ENCODE measurements at places on chromosomes 1 and 21. TPM values are rescaled to one million over a fixed set of nuclear protein-coding genes. Genes with fewer than 3 reads are reported as not detected.

- peak; percentile 68 for DNase-seq
Measured at GRCh38 chr1:109579491-109579890, 31.1 kb downstream of the GNAI3 start.

The MYOG gene
- 0.03 TPM for polyA plus RNA-seq

DNA sequence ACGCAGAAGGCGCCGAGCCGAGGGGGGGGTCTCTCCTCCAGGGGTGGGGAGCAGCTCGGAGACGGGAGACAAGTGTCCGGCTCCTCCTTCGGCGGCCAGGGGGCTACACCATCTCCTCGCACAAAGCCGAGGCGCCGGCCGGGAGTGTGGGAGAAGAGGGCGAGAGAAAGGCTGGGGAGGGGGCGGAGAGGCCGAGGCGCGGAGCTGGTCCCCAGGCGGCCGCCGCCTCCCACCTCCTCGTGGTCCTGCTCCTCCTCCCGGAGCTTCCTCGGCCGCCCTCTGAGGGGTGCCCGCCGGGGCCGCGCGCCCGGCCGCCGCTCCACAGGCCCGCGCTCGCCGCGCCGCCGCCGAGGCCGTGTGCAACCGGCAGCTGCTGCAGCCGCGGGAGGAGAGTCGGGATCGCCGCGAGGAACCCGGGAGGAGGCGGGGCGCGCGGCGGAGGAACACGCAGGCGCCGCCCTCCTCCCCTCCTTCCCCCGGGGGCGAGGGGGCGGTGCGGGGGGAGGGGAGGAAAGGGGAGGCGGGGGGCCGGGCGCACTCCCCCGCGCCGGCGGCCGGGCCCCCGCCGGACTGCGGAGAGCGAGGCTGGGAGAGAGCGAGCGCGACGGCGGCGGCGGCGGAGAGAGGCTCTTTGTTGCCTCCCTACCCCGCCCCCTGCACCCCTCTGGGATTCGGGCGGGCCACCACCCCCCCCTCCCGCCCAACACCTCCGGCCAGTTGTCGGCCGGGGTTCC is at the start of gene ENAH:
ENAH (minus strand) TSS at position 395 of the 734 bp plus-strand sequence. CDS start 433 bp downstream, outside the sequence.
- DNase-seq = peak; percentile 80

GRCh38 chr21:45848331-45848730 is 133.2 kb upstream of the COL6A1 start:
- no peak for DNase-seq

GRCh38 chr1:115190540-115191170 is 101.4 kb upstream of the TSPAN2 start:
- peak; percentile 47 for DNase-seq

GRCh38 chr1:11784993-11785769 is 20.6 kb downstream of the MTHFR start:
- DNase-seq = peak; percentile 60

DNA sequence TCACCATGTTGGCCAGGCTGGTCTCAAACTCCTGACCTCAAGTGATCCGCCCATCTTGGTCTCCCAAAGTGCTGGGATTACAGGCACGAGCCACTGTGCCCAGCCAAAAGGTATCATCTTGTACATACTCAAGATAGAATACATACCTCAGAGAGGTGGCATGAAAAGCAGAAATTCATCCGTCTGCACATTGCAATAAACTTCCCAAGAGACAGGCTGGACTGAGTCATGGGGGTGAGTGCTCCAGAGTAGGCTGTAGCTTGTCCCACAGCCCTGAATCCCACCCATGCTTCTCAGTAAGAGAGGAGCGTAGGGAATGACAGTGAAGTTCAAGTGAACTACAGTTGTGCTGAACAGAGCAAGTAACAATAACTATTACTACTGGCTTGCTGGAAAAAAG is 19.7 kb downstream of the TOR3A start:
- no peak for DNase-seq

DNA sequence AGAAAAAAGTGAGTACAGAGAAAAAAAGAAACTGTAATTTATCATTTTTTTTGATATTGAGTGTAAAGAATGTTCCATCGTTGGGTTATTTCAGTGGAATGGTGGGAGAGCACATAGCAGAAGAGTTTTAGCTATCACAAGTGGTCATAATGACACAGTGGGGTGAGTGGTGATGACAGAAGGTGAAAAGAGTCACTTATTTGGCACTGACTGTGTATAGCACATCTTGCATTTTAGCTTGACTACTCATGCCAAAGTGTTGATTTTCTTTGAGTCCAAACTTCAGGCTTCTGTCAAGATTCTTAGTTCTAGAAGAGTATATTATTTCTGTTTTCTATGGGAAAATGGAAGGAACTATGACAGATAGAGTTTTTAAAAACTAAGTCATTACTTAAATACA is 261.2 kb downstream of the GRIK1 start:
- peak; percentile 8 for DNase-seq

DNA sequence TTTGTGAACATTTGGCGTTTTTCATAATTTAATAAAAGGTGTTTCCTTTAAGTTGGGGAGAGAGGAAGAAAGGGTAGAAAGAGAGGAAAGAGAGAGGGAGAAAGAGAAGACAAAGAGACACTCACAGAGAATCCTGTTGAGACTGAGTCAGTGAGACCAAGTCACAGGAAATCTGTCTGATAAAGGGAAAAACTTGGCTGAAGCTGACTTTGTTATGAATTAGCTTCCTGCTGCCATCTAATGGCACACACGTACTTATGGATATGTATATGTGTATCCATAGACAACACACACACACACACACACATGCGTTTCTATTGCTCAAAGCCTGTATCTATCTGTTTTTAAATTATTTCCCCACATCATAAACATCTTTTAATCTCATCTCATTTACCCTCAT is 42.5 kb upstream of the DISC1 start:
- peak; percentile 75 for DNase-seq

DNA sequence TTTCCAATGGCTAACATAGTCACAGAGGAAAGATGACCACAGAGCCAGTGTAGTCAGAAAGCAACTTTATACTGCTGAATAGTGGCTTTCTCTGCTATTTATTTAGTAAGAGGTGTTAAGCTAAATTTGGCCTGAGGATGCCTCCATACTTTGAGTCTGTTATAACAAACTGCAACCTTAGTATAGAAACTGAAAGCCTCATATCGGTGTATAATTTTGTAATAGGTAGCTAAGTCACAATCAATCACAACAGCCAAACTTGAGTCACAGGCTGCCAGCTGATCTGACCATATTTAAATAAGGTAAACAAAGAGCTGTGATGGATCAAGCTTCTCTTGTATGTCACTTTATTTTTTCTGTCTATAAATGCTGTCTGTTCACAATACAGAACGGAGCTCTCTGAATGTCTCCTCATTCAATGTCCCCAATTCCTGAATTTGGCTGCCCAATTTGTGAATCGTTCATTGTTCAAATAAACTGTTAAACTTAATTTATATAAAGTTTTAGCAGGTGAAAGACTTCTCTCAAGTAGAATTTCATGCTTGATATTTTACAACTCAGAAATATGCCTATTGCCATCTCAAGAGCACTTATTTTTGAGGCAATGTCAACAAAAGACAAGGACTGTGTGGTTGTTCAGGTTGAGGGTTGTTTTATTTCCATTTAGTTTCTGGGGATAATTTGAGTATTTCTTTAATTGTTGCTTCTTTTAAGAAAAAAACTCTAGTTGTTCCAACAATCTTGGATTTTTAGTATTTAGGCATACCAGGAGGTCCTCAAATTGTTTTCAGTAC is 339.7 kb upstream of the B3GALT2 start:
- no peak for DNase-seq

- DNase-seq = no peak
Measured at GRCh38 chr1:33319186-33319948, 1.5 kb downstream of the A3GALT2 start.

- DNase-seq = no peak
Measured at GRCh38 chr1:69569576-69570328, 2.0 kb downstream of the LRRC7 start.

The KLF17 gene
- 0.20 TPM for polyA plus RNA-seq

DNA sequence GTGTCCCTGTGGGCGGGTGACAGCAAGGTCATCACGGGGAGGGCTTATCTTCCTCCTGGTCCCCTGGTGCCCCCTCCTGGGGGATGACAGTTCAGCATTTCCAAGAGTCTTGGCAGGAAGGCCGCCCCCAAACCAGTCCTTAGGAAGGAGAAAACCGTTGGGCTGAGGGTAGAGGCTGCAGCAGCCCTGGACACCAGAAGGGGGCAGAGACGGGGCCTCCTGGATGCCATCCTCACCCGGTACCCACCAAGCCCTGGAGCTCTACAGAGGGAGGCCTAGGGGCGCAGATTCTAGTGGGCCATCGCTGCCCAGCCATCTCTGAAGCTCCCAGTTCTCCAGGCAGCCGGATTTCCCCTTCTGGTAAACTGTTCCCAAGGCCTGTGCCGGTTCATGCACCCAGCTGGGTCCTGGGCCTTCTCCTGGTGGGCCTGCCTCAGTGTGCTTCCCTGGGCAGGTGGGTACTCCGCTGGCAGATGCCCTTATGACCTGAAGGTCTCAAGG is 14.8 kb upstream of the ZNF669 start:
- peak; percentile 21 for DNase-seq

DNA sequence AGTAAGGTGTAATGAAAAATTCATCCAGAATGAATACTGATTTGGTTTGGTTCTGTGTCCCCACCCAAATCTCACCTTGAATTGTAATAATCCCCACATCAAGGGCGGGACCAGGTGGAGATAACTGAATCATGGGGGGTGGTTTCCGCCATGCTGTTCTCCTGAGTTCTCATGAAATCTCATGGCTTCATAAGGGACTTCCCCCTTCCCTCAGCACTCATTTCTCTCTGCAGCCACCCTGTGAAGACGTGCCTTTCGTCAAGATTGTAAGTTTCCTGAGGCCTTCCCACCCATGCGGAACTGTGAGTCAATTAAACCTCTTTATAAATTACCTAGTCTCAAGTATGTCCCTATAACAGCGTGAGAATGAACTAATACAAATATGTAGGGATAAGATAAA is 5.5 kb upstream of the SYNJ1 start:
- no peak for DNase-seq

The ANXA9 gene
- 0.03 TPM for polyA plus RNA-seq

- DNase-seq = no peak
Measured at GRCh38 chr1:7249516-7249915, 464.3 kb downstream of the CAMTA1 start.

The FOXO6 gene
- polyA plus RNA-seq = not detected

GRCh38 chr21:31781737-31782136 is 49.8 kb upstream of the SCAF4 start:
- peak; percentile 62 for DNase-seq

GRCh38 chr1:162029157-162029556 is 5.5 kb upstream of the OLFML2B start:
- DNase-seq = no peak

The SNAP47 gene
- 32.4 TPM for polyA plus RNA-seq

GRCh38 chr21:32565856-32566465 is 19.4 kb downstream of the TCP10L start:
- DNase-seq = peak; percentile 55

GRCh38 chr1:246035060-246035541 is 472.0 kb downstream of the SMYD3 start:
- DNase-seq = peak; percentile 61

The FAM163A gene
- not detected for polyA plus RNA-seq

DNA sequence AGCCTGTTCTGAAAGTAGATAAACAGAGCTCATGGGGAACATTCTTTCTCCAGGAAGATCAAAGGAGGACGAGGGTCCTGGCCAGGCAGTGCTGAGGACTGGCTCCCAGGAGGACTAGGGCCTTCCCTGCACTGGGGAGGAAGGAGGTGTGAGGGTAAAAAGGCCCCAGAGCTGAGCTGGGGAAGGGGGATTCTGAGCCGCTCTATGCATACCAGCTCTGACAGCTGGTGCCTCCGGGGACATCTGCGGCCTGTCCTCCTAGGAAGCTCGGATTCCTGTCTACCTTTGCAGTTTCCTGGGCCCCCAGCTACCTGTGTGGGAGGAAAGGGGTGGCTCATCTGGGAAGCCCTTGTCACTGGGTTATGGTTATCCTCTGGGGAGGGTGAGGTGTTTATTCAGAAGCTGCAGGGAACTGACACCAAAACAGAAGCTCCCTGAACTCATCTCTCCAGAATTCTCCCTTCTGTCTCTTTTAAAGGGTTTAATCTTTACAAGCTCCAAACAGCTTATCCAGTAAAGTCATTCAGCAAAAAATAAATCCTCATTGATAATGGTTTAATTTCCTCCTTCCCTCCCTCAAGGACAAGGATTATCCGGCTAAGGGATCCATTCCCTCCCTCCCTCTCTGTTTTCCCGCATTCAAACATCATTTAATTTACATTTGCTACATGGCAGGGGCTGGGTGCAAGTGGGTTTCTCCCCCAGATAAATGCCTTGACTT is 31.0 kb downstream of the NENF start:
- DNase-seq = no peak

GRCh38 chr1:67557696-67558448 is 127.1 kb upstream of the GADD45A start:
- peak; percentile 23 for DNase-seq

GRCh38 chr1:226629896-226630550 is 81.5 kb downstream of the STUM start:
- no peak for DNase-seq

DNA sequence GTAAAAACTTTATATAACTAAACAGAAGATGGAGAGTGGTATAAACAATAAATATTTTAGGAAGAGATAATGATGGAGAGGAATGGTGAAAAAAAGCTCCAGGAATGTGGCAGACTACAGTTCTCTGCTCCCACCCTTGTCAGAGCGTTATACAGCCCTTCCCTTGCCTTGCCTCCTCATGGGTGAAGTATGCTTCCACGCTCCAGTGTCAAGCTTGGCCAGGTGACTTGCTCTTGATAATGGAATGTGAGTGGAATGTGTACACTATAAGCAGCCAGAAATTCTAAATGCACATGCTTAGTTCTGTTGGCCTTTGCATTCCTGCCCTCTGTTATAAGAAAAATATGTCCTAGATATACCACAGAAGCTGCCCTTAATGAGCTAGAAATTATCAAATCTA is 24.7 kb upstream of the POGK start:
- DNase-seq = no peak

DNA sequence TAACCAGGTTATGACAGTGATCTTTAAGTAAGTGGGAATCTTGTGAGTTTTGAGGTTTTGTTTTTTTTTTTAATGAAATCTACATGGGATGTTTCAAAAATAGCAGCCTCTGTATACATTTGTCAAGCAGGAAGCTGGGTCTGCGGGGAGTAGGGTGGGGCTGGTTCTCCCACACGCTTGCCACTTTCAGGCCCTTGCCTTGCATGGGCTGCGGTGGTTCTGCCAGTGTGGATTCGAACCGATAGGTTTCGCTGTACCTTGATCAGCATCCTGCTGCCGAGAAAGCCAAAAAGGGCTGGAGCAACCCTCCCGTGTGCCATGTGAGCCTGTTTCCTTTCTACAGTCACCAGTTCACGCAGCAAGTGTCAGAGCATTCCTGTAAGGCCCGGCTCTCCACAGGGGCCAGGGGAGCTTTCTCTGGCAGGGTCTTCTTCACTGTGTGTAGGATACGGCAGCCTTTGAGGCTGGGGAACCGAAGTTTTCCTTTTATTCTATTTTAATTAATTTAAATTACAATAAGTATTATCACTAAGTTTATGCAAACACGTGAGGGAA is 79.2 kb upstream of the SAMD11 start:
- DNase-seq = no peak

- no peak for DNase-seq
Measured at GRCh38 chr1:171849245-171849898, 8.1 kb downstream of the DNM3 start.

GRCh38 chr1:224631462-224632115 is 15.5 kb downstream of the CNIH3 start:
- no peak for DNase-seq

All from fibroblast of lung (primary cell).